A172 (cell line): ENCODE measurements at places on chromosomes 4 and X. TPM values are rescaled to one million over a fixed set of nuclear protein-coding genes. Genes with fewer than 3 reads are reported as not detected.
A peak's percentile ranks its signal among the peaks of the same experiment; 100 is the strongest.

DNA sequence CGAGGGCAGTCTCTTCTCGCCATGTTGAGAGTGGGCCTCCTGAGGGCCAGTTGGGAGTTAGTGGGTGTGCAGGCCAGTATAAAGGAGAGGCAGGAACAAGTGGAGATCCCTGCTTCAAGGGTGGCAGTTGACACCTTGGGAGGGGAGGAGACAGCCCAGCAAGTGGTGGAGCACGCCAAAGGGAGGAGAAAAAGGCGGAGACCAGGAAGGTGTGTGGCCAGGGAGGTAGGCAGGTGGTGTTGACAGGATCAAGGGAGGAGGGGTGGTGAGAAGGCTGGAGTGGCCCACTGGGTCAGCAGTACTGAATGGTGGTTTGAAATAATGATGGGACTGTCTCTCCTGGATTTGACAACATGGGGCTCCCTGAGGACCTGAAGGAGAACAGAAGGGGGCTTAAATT is 32.6 kb downstream of the ZNF185 start:
- DNase-seq = no peak

- no peak for DNase-seq
These were observed 79.2 kb upstream of the NHS start for GRCh38 chrX:17295791-17296190.

DNA sequence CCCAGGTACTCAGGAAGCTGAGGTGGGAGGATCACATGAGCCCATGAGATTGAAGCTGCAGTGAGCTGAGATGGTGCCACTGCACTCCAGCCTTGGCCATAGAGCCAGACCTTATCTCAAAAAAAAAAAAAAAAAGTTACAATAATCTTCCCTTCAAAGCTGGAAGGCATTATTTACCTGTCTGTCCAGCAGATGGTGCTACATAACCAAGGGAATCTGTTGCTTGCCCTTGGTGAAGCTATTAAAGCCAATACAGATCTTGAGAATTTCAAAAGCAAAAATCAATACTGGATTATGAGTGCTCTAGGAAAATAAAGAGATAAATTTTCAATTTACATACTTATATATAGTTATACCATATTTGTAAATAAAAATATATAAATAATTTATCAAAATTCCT is 25.9 kb downstream of the PKD2 start:
- peak; percentile 45 for DNase-seq

DNA sequence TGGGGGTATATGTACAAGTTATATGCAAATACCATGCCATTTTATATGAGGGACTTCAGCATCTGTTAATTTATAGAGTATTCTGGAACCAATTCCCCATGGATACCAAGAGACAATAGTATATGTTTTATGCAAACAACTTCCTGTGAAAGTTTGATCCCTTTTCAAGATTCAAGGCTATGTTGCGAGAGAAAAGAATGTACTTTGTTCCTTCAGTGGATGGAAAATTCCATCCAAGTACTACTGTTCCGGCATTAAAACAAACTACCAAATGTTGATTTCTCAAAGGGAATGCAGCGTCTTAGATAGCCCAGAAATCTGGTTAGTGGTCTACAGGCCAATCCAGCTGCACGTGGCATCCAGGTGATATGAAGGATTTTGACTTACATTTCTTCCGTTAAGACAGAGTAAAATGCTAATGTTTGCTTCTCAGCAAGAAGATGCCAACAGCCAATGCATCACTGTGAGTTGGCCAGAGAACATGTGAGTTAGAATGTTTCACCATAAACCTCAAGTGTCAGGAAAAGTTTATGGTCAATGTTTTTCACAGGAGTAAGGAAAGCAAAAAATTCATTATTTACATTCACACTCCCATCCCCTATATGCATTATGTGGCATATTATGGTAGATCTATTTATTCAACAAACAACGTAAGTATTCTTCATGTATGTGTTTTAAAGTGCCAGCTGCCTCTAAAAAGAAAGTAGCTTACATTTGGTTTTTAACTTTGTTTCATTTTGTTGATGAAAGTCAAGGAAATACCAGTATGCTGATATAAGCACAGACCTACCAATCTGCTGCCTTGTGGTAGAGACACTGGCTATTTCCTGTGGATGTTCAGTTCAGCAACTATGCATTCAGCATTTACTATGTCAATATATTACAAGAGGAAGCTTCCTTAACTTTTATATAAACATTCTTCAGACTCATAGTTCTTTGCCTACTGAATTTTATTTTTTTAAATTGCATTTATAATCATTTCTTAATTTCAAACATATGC is 44.4 kb downstream of the METTL14 start:
- no peak for DNase-seq

Gene GC
- not detected in 2 replicates for total RNA-seq
